Dorsolateral prefrontal cortex (tissue), 122 donors: ENCODE measurements at places on chromosomes 16 and 17.

GRCh38 chr16:1398826-1399581, 15.5 kb downstream of the UNKL start:
- no peak for DNase-seq

- no peak for DNase-seq
Observed at GRCh38 chr17:4950746-4951204, at the start of gene ENO3. Gene ENO3 (plus strand): TSS chr17:4951119. CDS start chr17:4951830, 711 bp downstream.

DNA sequence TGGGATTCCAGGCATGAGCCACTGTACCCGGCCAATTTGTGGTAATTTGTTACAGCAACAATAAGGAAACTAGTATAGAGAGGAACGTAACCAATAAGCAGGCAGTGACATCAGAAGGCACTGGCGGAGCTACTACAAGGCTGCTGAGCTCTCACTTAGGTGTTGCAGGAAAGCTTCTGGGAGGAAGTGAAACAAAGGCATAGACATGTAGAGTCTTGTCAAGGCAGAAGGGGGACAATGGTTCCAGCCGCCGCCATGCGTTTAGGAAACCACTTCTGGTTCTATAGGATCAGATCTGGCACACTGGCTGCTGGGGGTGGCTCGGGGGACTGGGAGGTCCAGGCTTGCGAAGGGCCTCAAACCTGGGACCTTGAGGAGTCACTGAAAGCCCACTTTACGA, 9.4 kb upstream of the CPSF4L start:
- no peak for DNase-seq

DNA sequence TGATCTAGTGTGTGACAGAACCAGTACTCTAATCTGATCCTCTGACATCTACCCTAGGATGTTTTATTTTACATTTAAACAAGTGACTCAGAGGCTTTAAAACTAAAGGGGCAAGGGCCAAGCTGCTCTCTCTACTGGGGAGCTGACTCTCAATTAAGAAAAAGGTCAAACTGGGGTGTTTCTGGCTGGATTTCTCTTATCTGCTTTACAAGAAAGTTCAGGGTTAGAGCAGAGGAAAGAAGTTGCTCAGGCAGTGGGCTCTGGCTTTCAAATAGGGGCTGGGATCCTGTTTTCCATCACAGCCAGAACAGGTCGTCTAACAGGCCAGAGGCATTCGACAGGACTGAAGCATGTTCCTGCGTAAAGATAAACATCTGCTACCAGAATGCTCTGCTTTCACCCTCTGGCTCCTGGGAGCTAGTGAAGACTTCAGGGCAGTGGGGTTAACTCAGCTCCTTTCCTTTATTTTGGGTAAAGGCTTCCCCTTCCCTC, 8.5 kb downstream of the MMP28 start:
- DNase-seq, result no peak

DNA sequence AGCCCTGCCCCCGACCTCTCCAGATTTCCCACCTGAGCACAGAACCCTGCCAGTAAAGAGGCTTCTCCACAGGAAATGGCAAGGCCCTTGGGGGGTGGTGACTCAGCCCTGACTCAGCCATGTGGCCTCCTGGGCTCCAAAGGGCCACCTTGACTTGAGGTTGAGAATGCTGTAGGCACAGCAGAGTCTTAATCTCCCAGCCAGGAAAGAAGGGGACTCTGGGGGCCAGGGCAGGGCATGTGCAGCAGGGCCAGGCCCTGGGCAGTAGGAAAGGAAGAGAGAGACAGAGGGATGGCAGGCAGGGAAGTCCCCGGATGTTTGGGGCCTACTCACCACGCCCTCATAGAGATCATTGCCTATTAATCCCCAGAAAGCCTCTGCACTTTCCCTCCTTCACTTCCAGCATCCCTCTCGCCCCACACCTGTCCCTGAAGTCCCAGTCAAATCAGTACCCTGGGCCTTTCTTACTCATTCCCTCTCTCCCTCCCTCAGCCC, 4.8 kb upstream of the ITGA3 start:
- no peak for DNase-seq

DNA sequence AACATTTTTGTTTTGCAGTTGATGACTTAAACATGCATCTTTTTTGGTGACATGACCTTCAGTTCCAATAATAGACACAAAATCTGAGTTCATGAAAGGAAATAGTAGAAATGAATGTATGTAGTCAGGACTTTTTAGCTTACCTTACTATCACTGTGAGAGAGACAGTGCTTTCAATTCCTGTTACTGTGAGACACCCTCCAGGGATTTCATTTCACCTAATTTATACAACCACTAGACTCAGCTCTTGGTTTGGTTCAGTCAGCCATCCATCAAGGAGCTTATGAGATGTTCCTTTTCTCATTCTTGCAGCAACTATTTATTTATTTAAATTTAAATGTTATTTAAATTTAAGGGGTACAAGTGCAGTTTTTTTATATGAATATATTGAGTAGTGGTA, 77.9 kb downstream of the MAP2K4 start:
- no peak for DNase-seq

DNA sequence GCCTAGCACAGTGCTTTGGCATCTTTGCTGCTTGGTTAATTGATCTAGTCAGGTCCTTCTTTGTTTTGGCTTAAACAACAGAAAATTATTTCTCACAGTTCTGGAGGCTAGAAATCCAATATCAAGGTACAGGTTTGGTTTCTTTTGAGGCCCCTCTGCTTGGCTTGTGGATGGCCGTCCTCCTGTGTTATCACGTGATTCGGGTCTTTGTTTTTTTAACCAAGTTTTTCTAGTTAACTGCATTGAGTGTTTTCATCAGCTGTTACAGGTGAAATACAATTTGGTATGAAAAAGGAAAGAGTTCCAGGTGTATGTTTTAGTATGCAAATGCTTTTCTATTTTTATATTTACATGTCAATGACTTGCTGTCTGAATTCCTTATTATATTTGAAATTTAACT, 2.8 kb downstream of the NLK start:
- no peak for DNase-seq

- DNase-seq, result no peak
Observed at GRCh38 chr16:22386976-22387375, 12.6 kb upstream of the CDR2 start.

- no peak for DNase-seq
Observed at GRCh38 chr16:84941921-84942320, 69.4 kb downstream of the ZDHHC7 start.

DNA sequence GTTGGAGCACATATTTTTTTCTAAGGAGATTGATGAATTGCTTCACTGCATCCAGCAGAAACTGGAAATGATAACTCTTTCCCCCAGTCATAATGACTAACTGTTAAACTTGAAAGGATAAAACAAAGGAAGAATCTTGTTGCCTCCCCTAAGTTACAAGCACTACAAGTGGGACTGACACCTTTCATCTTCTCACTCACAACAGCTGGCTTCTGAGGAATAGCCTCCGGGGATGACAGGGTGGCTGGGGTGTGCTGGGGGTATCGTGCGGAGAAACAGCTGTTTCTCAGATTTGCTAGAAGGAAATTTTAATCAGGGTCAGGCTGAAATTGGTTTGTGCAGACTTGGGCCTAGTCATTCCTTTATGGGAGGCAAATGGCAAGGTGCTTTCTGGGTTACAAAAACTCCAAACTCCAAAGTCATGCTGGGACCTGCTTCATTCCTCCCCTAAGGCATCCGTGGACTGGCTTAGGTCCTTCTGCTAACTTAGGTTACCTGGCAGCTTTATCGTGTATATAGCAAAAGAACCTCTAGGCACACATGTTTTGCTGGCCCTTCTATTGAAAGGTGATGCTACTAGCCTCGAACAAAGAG, 557.2 kb downstream of the TOX3 start:
- DNase-seq, result no peak

DNA sequence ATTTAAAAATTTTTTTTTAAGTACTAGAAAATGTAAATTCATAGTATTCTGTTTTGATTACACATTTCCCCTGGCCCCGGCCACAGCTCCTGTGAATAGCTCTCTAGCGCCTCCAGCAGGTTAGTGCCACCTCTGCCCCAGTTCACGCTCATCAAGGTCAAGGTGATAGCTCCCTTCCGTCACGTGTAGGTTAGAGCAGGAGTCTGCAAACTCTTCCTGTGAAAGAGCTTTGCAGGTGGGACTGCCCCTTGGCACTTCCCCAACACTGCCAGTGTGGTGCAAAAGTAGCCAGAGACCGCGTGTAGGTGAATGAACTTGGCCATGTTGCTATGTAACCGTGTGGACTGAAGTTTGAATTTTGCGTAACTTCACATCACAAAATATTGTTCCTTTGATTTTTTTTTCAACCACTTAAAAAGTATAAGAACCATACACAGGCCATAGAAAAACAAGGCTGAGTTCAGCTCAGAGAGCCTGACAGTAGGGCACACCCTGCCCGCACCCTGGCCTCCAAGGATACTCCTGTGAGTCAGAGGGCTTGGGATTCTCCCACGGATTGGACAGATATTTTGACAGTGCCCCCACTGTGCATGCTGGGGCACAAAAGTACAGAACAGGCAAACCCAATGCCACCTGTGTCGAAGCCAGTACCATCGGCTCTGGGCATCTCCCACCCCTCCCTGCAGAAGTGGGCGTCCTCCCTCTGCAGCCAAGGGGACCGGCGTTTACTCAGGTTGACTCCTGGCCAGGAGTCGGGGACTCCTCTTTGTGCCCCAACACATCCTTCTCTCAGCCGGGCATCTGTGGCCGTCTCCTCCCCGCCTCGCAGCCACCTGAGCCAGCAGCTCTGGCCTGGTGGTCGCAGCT, 92.0 kb upstream of the CHMP6 start:
- DNase-seq, result no peak

DNA sequence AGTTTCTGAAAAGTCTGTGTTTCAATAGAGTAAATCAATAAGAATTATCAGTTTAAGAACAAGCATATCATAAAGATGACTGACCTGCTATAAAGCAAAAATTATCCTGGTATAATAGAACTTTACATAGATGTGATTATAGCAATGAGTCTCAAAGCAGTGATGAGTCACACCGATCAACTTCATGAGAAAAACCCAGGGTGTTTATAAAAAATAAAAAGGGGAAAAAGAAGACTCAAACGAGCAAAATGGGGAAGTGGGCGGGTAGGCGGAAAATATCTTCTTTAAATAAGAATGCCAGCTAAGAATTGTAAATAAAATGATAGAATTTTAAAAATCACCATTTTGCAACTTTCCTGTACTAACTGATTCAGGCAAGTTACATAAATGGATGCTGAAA, 46.8 kb downstream of the BRIP1 start:
- DNase-seq, result no peak

DNA sequence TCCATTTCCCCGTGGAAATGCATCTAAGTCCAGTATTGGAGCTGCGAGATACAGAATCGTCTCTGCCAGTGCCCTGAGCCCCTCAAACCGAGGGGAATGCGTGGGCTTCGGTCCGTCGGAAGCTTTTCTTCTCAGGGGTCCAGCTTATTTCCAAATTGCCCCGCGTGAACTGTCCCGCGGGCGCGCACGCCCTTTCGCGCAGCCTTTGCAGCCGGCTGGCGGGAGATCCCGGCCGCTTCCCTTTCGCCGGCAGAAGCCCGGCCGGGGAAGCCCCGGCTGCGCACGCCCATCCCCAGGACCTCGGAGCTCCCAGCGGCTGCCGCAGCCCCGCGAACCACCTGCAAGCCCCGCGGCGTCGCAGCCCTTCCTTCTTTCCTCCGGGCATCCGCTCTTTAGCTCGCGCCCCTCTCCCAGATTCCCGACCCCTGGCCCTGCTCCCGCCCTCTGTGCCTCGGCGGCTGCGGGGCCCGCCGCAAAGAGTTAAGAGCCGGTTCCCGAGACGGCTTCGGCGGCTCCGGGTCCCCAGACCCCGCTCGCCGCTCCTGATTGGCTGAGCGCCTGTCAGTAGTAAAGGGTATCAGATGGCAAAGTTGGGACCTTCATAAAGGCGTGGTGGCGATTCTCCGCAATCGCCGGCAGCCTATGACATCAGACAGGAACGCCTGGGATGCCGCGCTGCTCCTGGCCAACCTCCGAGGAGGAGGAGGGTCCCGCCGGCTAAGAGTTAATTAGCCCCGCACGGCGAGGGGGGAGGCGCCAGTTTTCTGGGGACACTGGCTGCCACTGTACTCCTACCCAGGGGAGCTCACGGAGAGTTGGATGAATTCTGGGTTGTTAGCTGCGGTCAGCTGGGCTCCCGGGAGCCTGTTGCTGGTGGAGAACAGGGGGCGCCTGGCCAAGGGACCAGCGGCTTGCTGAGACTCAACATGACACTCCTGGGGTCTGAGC, at the start of gene MYOCD:
Gene MYOCD, plus strand, starts transcription at position 628 of the 948 bp plus-strand sequence. Its CDS starts 299 bp downstream, at position 927.
- DNase-seq, result no peak

GRCh38 chr16:80993307-80993706, 13.4 kb downstream of the CMC2 start:
- DNase-seq, result no peak

- DNase-seq, result peak; percentile 99
Observed at GRCh38 chr16:30697264-30698138, 1.5 kb upstream of the SRCAP start.

- DNase-seq, result no peak
Observed at GRCh38 chr16:1674306-1674705, 3.8 kb upstream of the JPT2 start.

DNA sequence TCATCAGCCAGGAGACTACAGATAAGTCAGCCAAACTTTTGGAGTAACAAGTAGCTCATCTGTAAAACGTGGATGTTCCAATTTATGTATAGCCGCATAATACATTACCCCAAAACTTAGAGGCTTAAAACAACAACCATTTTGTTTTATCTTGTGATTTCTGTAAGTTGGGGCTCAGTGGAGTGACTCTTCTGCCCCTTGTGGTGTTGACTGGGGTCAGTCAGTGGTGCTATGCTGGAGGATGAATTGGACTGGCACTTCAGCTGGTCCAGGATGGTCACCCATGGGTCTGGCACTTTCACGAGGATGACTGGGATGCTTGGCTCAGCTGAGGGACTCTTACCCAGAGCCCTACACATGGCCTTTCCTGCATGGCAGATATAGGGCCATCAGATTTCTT, 172.5 kb downstream of the WWOX start:
- no peak for DNase-seq

DNA sequence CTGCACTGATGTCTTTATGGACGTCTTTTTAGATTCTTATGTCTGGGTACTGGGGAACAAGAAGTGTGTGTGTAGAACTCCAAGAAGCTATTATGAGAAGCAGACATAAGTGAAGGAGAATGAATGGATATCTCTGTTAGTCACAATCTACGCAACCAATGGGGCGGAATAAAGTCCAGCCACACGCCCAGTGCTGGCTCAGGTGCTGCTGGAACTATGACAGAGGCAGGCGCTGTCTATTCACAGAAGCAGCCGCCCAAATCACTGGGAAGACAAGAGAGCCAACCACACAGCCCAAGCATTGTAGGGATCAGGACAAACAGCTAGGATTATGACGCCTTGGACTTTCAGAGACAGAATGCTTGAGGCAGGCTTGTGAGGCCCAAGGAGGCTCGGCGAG, 43.9 kb upstream of the ICAM2 start:
- DNase-seq, result no peak
